Tibial nerve (tissue), 4 donors: ENCODE measurements at places on chromosomes 3 and 15. TPM values are rescaled to one million over a fixed set of nuclear protein-coding genes. Genes with fewer than 3 reads are reported as not detected.

GRCh38 chr3:195847055-195847950 is 35.6 kb upstream of the MUC4 start:
- DNase-seq, result no peak

ZBED2 gene
- total RNA-seq, result not detected

- DNase-seq, result peak; percentile 52
These were observed 6.4 kb downstream of the CELSR3 start for GRCh38 chr3:48656061-48656840.

GRCh38 chr15:71201477-71201876 is 86.2 kb downstream of the THSD4 start:
- DNase-seq, result no peak
